ENCODE measurements at places on chromosomes 5 and 9.
A peak's percentile ranks its signal among the peaks of the same experiment; 100 is the strongest.

DNA sequence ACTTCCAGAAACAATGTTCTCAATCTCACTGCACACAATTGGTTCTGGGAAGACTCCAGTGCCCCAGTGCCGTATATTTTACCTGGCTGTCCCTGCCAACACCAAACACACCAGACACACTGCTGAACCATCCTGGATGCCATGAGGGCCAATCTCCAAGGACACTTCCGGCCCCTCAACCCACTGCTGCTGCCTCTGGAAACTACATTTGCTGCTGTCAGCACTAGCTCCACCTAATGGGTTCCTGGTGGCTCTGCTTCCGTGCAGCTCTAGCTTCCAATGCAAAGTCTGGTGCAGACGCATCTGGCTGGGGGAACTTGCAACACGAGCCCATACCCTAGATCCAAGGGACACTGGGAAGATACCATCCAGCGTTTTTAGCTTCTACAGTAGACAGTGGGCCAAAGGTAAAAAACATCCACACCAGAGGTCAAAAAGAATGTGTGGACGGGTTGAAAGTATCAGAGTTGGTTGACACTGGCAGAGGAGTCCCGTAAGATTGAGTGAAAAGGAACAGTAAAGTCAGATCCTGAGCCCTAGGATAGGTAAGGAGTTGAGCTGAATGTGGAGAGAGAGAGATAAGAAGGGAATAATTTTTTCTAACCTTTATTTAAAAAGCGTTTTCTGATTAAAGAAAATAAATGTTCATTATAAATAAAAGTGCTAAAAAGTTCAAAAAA is 99.7 kb upstream of the KIF2A start:
- DNase-seq: peak; percentile 59

- no peak for DNase-seq
Observed at GRCh38 chr9:91606255-91606995, 182.8 kb upstream of the NFIL3 start.

DNA sequence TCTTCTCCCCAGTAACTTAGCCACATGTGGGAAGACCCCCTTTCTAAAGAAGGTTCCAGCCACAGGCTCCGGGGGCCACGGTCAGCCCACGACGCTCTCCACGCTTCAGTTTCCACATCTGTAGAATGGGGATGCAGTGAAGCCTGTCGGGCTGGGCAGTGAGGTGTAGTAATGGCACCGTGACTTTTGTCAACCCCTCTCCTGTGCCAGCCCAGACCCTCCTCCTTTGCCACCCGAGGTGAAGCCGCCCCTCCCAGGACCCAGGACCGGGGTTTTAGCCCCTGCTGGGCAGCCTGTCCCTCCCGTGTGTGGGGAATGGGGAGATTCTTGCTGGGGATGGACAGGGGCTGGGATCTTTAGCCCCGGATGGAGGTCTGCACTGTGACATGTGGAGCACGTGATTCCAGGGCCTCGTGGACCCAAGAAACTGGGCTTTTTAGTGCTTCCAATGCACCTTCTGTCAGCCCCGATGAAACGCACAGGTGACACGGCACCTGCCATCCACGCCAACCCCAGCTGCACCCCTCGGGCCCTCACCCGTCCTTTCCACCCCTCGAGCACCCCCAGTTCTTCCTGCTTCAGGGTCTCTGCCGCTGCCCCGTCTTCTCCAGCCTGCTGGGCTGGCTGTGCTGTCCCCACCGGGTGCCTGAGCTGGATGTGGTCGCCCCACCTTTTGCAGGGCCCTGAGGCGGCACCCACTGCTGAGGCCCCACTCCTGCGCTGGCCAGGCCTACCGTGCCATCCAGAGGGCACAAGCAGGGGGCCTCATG is 13.4 kb upstream of the RNU6ATAC start:
- no peak for DNase-seq

DNA sequence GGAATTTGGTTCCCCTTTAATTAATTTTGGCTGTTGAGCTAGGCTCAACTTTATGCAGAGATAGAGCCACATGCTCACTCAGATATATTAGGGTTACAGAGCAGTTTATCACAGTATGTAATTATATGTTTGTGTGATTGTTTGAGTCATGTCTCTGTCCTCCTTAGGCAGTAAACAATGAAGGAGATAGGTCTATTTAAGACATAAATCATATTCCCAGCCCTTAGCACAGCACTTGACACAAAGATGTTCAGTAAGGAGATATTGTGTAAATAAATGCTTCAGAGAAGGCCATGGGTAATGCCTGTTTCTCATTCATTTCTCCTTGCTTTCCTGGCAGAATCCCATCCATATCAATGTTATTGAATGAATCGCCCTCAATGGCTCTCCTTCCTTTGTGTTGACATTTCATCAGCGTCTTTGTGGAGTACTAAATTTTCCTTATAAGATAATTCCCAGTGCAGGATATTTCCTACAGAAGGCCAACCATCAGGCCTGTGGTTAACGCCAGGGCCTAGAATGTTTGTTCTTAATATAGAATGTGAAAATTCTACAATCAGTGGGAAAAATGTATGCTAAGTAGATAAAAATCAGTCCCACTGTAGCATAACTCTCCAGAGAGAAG is 408.0 kb downstream of the EBF1 start:
- DNase-seq: no peak

GRCh38 chr9:99682870-99683269 is 138.8 kb upstream of the NR4A3 start:
- DNase-seq: no peak

DNA sequence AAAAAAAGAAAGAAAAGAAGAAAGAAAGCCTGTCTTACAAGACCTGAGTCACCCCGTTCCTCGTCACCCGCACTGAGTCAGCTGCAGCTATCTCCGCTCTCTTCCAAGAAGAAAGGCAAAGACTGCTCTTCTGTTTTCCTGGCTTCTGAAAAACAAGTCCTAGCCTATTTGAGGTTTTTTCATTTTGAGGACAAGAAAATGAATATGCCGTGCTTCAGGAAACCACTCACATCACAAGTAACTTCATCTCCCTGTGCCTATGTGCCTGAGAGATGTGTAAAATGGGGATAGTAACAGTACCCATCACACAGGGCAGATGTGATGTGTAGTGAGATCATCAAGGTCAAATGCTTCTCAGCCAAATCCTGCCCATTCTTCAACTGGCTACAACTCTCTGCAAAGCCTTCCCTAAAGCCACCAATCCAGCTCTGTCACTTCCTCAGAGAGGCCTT is 78.4 kb downstream of the GLDC start:
- DNase-seq: no peak

DNA sequence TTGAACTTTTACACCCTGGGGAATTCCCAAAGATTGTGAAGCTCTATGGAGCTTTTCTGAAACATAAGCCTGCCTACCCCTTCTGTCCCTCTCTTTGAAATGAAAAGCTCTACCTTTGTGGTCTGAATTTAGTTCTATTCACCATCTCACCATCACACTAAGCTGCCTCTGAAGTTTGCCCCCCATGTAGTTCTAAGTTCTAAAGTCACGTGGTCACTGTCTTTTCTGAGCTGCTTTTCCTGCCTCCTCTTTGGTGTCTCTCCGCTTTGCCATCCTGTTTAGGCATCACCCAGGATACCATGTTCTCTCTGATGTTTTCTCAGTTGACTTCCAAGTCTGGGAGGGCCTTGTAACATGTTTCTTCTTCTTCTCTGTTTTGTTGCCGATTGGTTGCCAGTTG is 2206.6 kb downstream of the MAT2B start:
- no peak for DNase-seq

DNA sequence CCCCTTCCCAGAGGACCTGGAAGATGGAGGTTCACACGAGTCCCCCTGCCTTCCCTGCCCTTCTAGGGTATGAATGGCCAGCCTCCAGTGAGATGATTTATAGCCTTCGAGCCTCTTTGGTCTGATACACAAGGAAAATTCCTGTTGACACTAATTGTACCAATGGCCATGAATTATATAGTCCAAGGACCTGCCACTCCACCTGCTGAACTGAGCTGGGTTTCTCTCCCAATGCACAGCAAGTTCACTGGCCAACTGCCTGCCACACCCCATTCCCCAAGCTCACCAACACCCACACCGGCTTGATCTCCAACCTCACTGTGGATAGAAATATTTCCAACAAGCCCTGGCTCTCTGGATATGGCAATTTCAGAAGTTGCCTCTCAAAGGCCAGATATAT is 9.3 kb upstream of the ADRA1B start:
- no peak for DNase-seq

GRCh38 chr9:96505316-96505991 is 55.5 kb downstream of the HABP4 start:
- DNase-seq: no peak

DNA sequence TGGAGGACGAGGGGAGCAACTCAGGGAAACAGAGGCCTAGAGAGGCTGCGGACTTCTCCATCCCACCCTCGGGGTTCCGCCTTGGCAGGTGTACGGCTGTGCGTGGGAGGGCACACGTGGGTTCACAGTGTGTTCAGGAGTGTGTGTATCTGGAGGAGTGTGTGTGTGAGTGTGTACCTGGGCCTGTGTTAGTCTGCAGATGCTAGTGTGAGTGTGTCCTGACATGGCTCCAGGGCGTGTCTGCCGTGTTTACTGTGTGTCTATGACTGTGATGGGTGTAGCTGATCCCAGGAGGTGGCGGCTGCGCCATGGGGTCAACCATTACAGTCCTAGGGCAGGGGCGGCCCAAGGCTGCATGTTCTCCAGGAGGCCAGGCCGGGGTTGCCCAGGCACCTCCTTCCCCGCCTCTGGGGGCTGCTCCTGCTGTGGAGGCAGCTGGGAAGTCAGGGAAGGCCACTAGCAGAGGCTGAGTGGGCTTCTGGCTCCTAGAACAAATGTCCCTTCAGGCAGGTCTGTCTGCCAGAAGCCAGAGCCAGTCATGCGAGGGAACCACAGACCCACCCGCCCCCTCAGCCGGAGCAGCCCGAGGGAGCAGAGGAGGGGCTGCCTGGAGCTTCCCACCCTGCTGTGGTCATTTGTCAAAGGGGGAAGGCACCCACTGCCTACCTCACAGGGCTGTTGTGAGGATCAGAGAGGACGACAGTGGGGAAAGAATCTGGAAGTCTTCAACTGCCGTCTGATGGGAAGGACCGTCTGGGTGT is 21.4 kb downstream of the CRB2 start:
- no peak for DNase-seq

DNA sequence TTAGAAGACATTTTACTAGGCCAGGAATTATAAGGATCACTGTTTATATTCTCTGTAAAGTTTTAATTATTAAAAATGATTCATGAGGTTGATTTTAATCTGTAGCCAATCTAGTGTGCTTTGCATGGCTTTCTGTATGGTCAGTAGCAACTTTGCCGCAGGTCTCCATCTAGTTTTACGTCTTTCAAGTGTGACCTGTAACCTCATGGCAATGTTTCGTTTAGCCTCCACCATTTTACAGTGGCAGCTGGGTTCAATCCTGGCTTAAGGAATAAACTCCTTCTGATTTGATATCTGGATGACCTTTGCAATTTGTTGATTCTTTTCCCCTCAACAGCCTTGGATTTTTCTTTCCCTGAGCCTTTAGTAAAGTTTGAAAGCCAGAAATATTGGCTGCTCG is 434.5 kb upstream of the CDH9 start:
- DNase-seq: no peak

DNA sequence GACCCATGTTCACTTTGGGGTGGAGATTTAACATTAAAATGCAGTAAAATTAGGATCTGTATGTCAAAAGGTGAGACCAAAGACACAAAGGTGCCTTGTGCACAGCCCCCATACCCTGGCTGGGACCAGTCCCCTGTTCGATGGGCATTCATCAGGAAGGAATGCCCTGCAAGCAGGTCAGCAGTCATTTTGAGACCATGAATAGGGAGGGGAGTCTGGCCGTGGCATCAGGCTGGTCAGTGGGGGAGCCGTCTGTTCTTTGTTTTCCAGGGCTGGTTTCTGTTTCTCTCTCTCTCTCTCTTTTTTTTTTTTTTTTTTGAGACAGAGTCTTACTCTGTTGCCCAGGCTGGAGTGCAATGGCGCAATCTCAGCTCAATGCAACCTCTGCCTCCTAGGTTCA is 68.9 kb upstream of the GOLM1 start:
- DNase-seq: no peak

GRCh38 chr5:15008476-15008875 is 136.9 kb upstream of the ANKH start:
- peak; percentile 62 for DNase-seq

- DNase-seq: peak; percentile 85
Observed at GRCh38 chr9:134328841-134329575, 2.8 kb downstream of the RXRA start.

- no peak for DNase-seq
Observed at GRCh38 chr5:142529626-142530278, 156.1 kb downstream of the FGF1 start.

- DNase-seq: no peak
Observed at GRCh38 chr5:135591277-135591676, 12.5 kb upstream of the CXCL14 start.

DNA sequence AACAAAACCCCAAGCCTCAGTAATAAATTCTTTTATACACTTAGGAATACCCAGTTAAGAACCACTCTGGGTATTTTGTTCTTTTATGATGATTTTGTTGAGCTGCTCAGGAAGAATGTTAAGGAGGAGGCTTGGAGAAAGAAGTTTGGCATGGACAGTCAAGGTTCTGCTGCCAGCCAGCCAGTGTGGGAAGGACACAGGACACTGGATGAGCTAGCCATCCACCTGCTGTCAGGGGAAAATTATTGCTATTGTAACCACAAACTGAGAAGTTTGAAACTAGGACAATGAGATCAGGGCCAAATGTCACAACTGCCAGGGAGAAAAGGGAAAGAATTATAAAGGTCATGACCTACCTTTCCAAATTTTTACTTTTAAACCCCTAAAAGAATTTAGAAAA is 25.9 kb upstream of the ADAMTSL1 start:
- DNase-seq: no peak

DNA sequence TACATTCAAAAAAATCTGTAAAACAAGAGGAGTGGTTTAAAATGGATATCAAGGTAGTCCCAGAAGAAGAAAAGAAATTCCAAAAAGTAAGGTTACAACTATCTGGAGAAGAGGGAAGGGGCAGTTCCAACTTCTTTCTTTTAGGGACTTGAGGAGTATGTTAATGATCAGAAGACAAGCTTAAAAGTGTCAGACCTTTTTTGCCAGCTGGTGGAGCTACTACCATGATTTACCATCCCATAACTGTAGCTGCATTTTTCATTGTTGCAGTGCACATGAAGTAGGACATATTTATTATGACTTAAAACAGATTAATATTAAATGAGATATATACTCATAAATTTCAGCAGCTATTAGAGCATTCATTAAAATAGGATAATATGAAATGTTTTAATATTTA is 158.5 kb upstream of the RGS7BP start:
- no peak for DNase-seq

GRCh38 chr9:128636024-128636390 is 20.6 kb downstream of the DYNC2I2 start:
- DNase-seq: peak; percentile 83

DNA sequence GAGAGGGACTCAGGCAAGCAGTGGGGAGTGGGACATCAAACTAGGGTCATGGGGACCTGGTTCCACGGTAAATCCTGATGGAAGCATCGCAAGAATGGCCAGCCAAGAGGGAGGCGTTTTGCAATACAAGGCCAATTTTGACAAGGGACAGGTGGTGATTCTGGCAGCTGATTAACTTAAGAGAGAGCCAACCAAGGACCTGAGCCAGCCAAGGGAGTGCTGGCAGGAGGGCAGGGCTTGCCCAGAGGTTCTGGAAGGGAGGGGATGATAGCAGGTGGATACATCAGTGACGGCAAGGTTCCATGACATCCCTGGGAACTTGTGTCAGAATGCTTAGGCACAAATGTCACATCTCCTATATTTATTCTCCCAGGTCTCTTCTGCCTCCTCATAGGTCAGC is 32.8 kb upstream of the PUM3 start:
- DNase-seq: no peak

- no peak for DNase-seq
Observed at GRCh38 chr5:66010476-66010875, 84.1 kb downstream of the ERBIN start.

Data from HuH-7 (cell line).